Gastroesophageal sphincter (tissue), 4 donors: ENCODE measurements at places on chromosomes 12 and 14. TPM values are rescaled to one million over a fixed set of nuclear protein-coding genes. Genes with fewer than 3 reads are reported as not detected.
A peak's percentile ranks its signal among the peaks of the same experiment; 100 is the strongest.

- H3K27ac ChIP-seq, result no peak overlapping the region
- no peaks in the 10 kb centered on the region for H3K27me3 ChIP-seq
- no peak overlapping the region for H3K4me3 ChIP-seq
- H3K36me3 ChIP-seq, result no peaks in the 10 kb centered on the region
- no peaks in the 10 kb centered on the region for H3K4me1 ChIP-seq
- no peak for ATAC-seq
These were observed 220.6 kb upstream of the OR4E1 start for GRCh38 chr14:21894003-21894897.

The CMA1 gene
- not detected for total RNA-seq

DNA sequence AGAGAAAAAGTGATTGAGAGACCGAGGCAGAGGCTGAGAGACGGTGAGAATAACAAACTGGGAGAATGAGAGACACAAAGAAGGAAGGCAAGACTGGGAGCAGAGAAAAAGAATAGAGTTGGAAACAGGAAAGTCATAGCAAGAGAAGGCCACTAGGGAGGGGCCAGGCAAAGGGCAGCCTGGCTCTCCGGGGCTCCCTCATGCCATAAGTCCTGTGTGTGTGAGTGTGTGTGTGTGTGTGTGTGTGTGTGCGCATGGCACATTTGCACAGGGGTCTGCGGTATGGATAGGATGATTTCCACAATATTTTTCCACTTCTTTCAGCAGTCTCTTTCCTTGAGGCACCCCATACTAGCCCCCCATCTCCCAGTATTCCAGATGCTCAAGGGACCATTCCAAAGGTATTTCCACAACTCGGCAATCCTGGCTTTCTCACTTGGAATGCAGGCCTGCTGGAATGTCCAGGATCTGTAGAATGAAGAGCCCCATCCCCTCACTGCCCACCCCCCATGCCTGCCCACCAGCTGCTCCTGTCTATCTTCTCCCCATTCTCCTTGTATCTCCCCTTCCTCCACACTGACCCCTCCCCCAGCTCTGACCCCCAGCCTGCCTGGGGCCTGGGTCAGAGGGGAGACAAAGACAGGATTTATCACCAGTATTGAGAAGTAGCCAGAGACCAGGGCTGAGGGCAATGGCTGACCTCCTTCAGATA is 9.0 kb downstream of the GPR84 start:
- H3K27me3 ChIP-seq, result no peaks in the 10 kb centered on the region
- ATAC-seq, result no peak
- no peaks in the 10 kb centered on the region for H3K36me3 ChIP-seq
- H3K27ac ChIP-seq, result peak overlapping the region; percentile 91

DNA sequence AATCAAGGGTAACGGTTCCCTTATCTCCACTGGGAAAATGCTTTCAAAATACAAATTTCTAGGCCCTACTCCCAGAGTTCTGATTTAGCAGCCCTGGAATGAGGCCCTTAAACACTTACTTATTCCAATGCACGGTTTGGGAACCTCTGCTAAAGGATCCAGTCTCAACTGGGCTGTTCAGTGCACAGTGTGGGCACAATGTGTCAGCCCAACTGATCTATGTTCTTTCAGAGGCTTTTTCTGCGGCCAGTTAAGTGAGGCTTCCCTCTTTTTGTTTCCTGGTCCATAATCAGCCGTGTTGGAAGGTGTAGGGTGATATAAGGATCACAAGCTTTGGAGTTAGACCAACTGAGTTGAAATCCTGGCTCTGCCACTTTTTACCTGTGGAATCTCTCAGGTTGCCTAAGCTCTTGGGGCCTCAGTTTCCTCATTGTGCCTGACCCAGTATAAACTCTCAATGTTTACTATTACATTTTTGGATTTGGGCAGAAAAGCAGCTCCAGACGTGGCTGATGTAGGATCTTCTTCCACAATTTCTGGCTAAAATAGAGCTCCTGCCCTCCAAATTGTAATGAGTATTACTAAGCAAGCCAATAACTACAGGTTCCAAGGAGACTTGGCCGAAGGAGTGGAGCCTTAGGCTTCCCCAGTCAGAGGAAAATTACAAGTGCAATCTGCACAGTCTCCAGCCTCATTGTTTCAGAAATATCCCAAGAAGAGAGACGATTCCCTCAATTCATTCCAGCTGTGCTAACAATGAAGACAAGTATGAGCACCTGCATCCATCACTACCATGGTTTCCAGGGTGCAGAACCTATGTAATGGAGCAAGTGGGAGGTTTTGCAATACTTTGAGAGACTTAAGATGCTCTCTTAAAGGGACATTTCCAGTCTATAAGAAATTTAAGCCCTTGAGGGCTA is 2.3 kb upstream of the ANGEL1 start:
- ATAC-seq, result no peak
- peaks cover 18% of the 10 kb centered on the region for H3K27me3 ChIP-seq
- H3K36me3 ChIP-seq, result no peaks in the 10 kb centered on the region
- H3K27ac ChIP-seq, result no peak overlapping the region
- H3K4me3 ChIP-seq, result no peak overlapping the region

The LRRK2 gene
- total RNA-seq, result 32.5 TPM
